ENCODE measurements at places on chromosomes 2 and 18. TPM values are rescaled to one million over a fixed set of nuclear protein-coding genes. Genes with fewer than 3 reads are reported as not detected.
A peak's percentile ranks its signal among the peaks of the same experiment; 100 is the strongest.

DNA sequence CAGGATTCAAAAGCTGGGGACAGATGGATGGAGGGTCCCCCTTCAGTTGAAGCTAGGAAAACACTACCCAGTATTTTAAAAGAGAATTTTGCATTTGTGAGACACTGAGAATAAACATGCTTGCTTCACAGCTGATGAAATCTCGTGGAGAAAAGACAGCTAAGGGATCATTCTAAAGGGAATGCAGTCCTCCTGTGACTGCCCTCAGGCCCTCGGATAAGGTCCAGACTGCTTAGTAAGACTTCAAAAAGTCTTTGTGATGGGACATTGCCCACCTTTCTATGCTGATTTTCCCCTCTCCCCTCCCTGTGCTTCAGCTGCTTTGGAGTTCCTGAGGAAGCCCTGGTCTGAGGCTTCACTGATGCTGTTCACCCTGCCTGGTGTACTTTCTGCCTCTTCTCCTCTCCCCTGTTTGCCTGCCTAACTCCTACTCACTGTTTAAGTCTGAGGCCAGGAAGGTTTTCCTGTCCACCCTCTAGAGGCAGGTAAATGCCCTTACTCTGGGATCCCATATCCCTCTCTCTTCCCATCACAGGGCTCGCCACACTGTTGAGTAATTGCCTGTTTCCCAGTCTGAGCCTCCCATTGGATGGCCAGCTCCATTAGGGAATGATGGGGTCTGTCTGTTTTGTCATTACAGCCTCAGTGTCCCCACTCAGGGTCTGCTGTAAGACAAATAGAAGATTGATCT is 26.6 kb downstream of the POLE4 start:
- no peak overlapping the region for H3K27ac ChIP-seq
- H3K4me3 ChIP-seq: no peak overlapping the region
- H3K36me3 ChIP-seq: no peaks in the 10 kb centered on the region
- H3K4me1 ChIP-seq: no peaks in the 10 kb centered on the region
- DNase-seq: no peak

DNA sequence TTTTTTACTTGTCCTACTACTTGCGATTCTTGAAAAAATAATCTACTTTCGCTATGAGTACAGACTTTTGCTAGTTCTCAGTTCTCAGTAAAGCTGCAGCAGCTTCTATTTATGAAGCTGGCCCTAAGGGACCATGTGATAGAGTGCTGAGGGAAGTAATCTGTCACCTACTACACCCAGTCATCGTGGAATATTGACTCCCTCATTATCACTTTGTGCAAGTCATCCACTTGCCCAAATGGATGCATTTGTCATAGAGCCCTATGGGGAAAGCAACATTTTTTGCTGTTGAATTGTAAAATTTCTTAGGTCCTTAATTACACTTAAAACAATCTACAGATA is 1919.8 kb downstream of the SUCLG1 start:
- no peaks in the 10 kb centered on the region for H3K27me3 ChIP-seq
- H3K4me1 ChIP-seq: no peaks in the 10 kb centered on the region
- no peak overlapping the region for H3K27ac ChIP-seq
- H3K4me3 ChIP-seq: no peak overlapping the region

DNA sequence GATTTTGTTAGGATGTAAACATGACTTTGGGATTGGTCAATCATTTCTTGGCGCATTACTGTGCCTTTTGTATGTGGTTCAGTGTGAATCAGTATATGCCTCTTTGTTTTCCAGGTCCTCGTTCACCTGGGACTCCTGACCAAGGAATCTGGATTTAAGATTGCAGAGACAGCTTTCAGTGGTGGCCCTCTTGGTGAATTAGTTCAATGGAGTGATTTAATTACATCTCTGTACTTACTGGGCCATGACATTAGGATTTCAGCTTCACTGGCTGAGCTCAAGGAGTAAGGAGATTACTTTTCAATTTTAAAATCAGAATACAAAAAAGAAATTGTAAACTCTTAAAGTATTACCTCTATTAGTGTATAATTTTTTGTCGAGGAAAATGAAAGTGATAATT is 87.6 kb downstream of the MGAT5 start:
- no peak overlapping the region for H3K4me3 ChIP-seq
- no peak overlapping the region for H3K27ac ChIP-seq
- DNase-seq: no peak

DNA sequence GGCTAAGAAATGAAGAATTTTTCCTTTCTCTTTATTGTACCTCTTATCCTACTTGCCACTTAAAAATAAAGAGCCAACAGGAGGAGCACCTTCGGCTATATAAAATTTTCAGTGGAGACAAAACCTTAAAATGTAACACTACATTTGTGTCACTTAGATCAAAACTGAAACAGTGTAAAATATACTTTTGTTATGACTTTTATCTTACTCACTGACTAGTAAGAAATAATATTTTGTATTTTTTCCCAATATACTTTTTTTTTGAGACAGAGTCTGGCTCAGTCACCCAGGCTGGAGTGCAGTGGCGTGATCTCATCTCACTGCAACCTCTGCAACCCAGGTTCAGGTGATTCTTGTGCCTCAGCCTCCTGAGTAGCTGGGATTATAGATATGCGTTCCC is 28.3 kb downstream of the KCNJ13 start:
- no peaks in the 10 kb centered on the region for H3K27me3 ChIP-seq
- no peak for DNase-seq
- peaks cover 21% of the 10 kb centered on the region for H3K36me3 ChIP-seq
- peaks cover 30% of the 10 kb centered on the region for H3K4me1 ChIP-seq
- no peak overlapping the region for H3K4me3 ChIP-seq

DNA sequence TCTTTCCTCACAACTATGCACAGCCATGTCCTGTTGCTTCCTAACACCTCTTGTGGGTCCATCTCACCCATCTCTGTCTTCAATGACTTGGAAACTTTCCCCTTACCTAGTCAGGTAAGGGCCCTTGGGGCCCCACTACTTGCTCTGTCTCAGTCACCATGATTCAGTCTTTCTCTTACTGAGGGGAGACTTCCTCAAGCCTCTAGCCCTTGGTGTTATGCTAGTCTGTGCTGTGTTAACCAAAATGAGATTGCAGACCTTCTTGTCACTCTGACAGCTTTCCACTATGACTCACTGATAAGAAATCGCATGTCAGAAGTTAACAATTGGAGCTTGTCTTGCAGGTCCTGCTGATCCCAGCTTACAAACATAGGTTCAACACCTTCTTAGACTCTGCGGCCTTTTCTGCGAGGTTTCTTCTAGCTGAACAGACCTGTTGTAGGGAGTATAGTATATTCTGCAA is 65.3 kb downstream of the WDR75 start:
- no peak overlapping the region for H3K27ac ChIP-seq
- peaks cover 10% of the 10 kb centered on the region for H3K27me3 ChIP-seq
- H3K4me3 ChIP-seq: no peak overlapping the region
- no peak for DNase-seq
- H3K4me1 ChIP-seq: peaks cover 7% of the 10 kb centered on the region

DNA sequence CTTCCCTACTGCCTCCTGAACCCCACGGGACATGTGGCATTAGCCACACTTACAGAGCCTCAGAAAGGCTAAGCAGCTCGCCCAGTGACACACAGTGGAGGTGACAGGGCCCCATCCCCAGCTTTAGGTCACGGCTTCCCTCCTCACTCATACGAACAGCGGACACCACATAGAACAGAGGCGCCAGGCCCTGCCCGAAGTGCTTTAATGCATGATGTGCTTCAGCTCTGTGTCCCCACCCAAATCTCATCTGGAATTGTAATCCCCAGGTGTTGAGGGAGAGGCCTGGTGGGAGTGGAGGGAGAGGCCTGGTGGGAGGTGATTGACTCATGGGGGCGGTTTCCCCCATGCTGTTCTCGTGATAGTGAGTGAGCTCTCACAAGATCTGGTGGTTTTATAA is 135.3 kb downstream of the PTGR3 start:
- H3K4me3 ChIP-seq: no peak overlapping the region
- DNase-seq: no peak
- peaks cover 19% of the 10 kb centered on the region for H3K36me3 ChIP-seq
- peak overlapping the region; percentile 52 for H3K27ac ChIP-seq
- peaks cover 25% of the 10 kb centered on the region for H3K4me1 ChIP-seq
- H3K27me3 ChIP-seq: no peaks in the 10 kb centered on the region

DNA sequence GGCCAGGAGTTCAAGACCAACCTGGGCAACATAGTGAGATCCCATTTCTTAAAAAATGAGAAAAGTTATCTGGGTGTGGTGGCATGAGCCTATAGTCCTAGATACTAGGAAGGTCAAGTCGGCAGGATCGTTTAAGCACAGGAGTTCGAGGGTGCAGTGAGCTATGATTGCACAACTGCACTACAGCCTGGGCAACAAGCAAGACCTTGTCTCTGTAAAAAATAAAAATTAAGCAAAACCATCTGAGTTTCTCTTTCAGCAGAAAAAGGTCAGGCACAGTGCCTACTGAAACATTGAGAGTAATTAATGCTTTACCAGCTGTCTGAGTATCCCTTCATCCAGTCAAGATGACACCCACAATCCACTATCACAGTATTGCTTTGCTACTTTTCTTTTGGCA is 258.3 kb downstream of the MBD5 start:
- H3K4me3 ChIP-seq: no peak overlapping the region
- H3K27me3 ChIP-seq: no peaks in the 10 kb centered on the region
- H3K4me1 ChIP-seq: peaks cover 6% of the 10 kb centered on the region
- DNase-seq: no peak
- no peaks in the 10 kb centered on the region for H3K36me3 ChIP-seq

GRCh38 chr2:215796140-215796855 is 217.1 kb downstream of the MREG start:
- no peak overlapping the region for H3K4me3 ChIP-seq
- no peak overlapping the region for H3K27ac ChIP-seq
- H3K36me3 ChIP-seq: no peaks in the 10 kb centered on the region
- no peak for DNase-seq

DNA sequence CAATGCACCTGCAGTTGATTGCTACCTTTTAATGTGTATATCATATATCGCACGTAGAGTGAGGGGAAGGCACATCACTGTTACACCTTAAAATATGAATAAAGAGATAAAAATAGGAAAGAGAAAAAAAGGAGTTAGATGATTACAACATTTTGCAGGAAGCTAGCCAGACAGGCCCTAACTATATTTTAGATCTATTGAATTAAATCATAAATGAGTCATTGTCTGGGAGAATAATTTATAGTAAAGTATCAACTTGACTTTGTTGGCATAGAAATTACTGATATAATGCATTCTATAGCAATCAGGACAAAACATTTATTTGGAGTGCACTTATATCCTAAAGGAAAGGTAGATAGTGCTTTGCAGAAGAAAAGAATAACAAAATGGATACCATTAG is 384.9 kb upstream of the NXPH2 start:
- H3K4me1 ChIP-seq: no peaks in the 10 kb centered on the region
- H3K27me3 ChIP-seq: no peaks in the 10 kb centered on the region
- H3K4me3 ChIP-seq: no peak overlapping the region

- H3K4me3 ChIP-seq: no peak overlapping the region
These were observed 135.0 kb downstream of the INHBB start for GRCh38 chr2:120480903-120481445.

- H3K27ac ChIP-seq: no peak overlapping the region
- H3K36me3 ChIP-seq: no peaks in the 10 kb centered on the region
- DNase-seq: no peak
- no peak overlapping the region for H3K4me3 ChIP-seq
These were observed 240.7 kb downstream of the LPIN1 start for GRCh38 chr2:11987151-11987550.

GRCh38 chr18:13316063-13316462 is 97.5 kb downstream of the LDLRAD4 start:
- H3K36me3 ChIP-seq: peaks cover 10% of the 10 kb centered on the region
- H3K27ac ChIP-seq: no peak overlapping the region
- no peak overlapping the region for H3K4me3 ChIP-seq
- H3K27me3 ChIP-seq: peaks cover 22% of the 10 kb centered on the region
- no peak for DNase-seq

DNA sequence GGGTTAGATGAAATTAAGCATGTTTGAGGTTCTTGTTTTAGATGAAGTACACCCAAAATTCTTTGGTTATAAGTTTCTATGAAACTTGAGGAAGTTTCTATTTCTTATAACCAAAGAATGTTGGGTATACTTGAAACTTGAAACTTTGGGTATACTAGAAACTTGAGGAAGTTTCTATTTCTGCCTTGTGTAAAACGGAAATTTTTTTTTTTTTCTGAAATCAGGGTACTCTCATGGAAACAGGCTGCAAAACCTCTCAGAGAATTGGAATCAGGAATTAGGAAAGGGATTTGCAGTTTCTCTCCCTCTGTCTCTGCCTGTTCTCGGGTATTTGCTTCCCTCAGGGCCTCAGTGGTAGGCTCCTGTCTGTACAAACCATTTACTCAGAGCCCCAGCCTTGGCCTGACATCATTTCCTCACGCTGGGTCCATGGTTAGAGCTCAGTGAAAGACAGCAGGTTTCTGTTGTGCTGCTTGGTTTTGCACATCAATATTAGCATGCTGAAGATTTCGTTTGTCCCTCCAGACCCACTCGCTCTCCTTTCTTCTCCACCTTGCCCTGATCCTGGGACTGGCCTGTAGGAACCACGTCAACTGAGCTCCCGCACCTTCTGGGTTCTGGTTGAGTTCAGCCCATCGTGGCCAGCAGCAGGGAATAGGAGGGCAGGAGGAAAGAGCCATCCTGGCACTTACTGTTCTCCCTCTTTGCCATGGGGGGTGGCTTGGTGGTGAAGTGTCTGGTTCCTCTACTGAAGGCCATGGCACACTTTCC is 106.4 kb downstream of the POLR1A start:
- H3K27me3 ChIP-seq: no peaks in the 10 kb centered on the region
- H3K4me3 ChIP-seq: peak overlapping the region; percentile 46
- peaks cover 44% of the 10 kb centered on the region for H3K4me1 ChIP-seq
- peak overlapping the region; percentile 93 for H3K27ac ChIP-seq
- no peaks in the 10 kb centered on the region for H3K36me3 ChIP-seq
- no peak for DNase-seq

- no peaks in the 10 kb centered on the region for H3K27me3 ChIP-seq
- no peaks in the 10 kb centered on the region for H3K36me3 ChIP-seq
- H3K4me1 ChIP-seq: no peaks in the 10 kb centered on the region
- no peak overlapping the region for H3K27ac ChIP-seq
- no peak for DNase-seq
- H3K4me3 ChIP-seq: no peak overlapping the region
These were observed 200.6 kb downstream of the DPP10 start for GRCh38 chr2:114642988-114643553.

DNA sequence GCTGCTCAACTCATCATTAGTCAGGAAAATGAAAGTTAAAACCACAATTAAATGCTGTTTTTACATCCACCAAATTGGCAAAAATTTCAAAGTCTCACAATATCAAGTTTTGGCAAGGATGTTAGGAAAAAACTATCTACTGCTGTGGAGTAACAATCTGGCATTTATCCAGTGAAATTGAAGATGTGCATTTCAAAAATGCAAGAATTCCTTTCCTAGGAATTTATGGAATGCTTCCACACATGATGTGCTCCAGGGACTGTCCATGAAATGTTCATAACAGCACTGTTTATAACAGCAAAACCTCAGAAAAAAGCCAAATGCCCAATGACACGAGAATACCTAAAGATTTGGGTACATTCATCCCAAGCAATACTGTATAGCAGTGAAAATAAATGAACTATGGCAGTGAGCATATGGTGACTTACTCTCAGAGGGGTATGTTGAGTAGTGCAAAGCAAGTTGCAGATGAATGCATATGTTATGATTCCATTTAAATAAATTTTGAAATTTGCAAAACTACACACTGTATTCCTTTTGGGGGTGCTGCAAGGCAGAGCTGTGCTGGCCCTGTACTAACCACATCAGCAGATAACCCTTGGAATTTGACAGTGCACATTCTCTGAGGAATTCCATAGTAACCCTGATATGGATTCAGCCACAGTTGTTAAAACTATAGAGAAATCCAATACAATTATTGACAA is 41.3 kb upstream of the GYPC start:
- H3K36me3 ChIP-seq: no peaks in the 10 kb centered on the region
- DNase-seq: no peak
- H3K27me3 ChIP-seq: peaks cover 4% of the 10 kb centered on the region
- H3K4me1 ChIP-seq: no peaks in the 10 kb centered on the region

Gene MAP3K2
- 64.6 TPM for total RNA-seq

Gene ESPNL
- 0.19 TPM for total RNA-seq

Gene ERBB4
- total RNA-seq: not detected
